ENCODE measurements at places on chromosomes 11 and 22.

DNA sequence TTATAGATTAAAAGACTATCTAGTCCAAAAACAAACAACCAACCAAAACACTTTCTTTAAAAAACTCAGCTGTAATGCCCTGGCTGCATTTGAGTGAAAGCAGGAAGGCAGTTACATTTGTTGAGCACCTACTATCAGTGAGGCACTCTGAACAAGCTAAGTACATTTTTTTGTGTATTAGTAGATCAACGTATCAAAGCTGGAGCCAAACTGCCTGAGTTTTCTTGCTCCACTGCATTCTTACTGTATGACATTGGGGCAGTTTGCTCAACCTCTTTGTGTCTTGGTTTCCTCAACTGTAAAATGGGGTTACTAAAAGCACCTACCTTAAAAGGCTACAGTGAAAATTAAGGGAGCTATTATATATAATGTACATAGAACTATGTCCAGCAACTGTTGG is 22.0 kb downstream of the COA4 start:
- DNase-seq = peak; percentile 16

GRCh38 chr22:29369460-29369859 is 18.9 kb downstream of the AP1B1 start:
- DNase-seq = peak; percentile 80

DNA sequence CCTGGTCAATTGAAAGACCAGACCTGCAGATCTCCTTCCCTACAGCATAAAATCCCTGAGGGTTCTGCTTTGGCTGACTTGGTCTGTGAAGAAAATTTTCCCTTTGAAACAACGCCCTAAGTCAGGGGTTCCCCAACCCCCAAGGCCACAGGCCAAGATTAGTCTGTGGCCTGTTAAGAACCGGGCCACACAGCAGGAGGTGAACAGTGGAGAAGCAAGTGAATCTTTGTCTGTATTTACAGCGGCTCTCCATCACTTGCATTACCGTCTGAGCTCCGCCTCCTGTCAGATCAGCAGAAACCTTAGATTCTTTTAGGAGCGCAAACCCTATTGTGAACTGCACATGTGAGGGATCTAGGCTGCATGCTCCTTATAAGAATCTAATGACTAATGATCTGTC is 38.2 kb downstream of the CCDC83 start:
- DNase-seq = no peak

DNA sequence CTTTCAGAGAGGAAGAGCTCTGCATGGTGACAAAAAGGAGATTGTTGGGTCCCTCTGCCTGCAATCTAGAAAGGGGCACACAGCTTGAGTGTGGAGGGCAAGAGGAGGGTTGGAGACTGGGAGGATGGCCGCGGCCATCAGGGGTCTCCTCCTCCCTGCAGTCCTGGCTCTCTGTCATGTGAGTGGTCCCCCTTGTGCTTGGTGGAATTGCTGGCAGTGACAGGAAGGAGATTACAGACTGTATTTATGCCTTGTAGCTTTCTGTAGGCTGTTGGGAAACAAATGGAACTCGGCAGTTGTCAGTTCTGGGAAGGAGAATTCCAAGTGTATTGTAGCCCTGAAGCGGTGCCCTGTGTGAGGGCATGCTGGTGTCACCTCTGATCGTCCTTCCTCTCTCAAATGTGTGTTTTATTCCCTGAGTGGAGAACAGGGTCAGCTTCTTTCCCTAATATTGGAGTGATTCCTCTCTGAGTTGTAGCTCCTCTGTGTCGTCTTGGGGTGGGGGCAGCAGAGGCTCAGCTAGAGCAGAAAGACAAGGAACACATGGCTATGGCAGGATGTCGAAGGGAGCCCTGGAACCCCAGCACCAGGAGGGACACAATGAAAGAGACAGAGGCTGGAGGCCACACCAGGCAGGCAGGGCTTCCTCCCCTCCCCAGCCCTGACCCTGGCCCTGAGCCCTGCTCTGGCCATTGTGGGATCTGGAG is 163.1 kb downstream of the PKNOX2 start:
- no peak for DNase-seq

GRCh38 chr11:123145220-123145619 is 49.8 kb downstream of the CLMP start:
- DNase-seq = peak; percentile 75

DNA sequence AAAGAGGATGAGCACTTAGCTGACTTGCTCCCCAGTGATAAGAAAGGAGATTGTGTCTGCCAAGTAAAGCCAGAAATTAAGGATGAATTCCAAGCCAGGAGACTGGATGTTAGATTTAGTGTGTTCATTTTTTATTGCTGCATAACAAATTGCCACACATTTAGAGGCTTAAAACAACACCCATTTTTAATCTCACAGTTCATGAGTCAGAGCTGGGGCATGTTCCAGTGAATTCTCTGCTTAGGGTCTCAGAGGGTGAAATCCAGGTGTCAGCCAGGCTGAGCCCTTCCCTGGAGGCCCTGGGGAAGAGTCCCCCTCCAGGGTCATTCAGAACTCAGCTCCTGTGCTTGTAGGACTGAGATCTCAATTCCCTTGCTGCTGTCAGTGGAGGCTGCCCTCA is 352.8 kb downstream of the BUD13 start:
- no peak for DNase-seq

GRCh38 chr11:73077454-73077853 is 64.7 kb downstream of the FCHSD2 start:
- DNase-seq = no peak
